Bone marrow (tissue), 2 donors: ENCODE measurements at places on chromosomes 1 and 21.

DNA sequence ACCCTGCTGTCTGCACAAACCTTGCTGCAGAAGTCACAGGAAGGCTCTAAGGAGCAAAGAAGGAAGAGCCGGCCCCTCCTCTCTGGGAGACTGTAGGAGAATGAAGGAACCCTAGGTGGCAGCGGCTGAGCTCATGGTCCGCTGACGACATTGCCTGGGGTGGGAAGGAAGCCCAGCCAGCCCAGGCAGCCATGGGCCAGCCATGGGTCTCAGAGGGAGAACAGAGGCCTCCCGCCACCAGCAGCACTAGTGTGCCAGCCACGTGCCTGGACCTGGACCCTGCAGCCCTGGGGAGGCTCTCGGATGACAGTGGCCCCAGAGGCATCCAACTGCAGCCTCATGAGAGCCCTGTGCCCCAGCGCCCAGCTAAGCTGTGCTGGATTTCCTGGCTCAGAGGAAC, 49.2 kb upstream of the POFUT2 start:
- no peak for DNase-seq

DNA sequence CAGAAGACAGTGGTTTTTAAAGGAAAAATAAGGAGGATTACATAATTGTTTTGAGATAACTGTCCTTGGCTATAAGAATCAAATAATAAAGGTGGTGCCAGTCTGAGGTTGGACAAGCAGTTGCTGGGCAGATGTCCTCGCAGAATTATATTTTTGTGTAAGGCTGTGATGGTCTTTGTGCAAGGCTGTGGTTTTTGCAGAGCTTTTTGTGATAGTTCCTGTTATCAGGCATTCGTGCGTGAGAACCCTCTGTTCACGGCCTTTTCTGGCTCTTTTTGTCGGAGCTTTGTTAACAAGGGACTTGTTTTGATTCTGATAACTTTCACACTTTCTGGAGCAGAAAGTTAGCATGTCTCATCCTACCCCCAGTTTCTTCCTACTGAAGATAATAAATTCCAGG, 33.4 kb downstream of the SH3BP5L start:
- DNase-seq: no peak

- no peak for DNase-seq
Observed at GRCh38 chr1:175150596-175151319, 41.8 kb downstream of the KIAA0040 start.

DNA sequence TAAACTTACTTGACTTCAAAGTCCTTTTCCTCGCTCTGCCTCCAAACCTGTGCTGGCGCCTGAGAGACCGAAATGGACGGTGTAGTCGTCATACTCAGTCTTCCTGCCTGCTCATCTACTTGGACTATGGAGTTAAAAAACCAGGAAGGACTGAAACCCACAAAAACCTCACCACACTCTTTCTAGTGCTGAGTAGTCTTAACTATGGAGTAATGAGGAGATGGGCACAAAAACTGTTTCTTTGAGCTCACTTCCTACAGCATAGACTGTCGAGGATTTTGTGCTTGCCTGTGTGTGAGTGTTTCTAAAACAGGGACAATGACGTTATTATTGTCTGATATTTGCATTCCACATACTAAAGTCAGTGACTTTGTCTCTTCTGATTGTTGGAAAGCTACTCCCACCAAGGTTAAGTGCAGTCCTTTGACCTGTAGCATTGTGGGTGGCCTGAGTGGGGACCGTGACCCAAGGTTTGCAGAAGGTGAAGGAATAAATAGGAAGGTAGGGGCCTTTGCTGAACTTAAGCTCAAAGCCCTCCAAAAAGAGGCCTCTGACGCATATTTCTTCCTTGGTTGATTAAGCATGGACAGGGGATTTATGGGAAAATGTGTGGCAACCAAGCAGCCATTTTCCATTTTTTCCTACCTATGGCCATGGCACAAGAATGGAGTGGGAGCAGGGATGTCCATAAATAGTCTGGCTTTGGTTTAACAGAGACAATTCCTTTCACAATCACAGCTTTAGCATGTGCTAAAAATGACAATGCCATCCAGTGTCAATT, 109.6 kb downstream of the ZBTB18 start:
- no peak for DNase-seq

DNA sequence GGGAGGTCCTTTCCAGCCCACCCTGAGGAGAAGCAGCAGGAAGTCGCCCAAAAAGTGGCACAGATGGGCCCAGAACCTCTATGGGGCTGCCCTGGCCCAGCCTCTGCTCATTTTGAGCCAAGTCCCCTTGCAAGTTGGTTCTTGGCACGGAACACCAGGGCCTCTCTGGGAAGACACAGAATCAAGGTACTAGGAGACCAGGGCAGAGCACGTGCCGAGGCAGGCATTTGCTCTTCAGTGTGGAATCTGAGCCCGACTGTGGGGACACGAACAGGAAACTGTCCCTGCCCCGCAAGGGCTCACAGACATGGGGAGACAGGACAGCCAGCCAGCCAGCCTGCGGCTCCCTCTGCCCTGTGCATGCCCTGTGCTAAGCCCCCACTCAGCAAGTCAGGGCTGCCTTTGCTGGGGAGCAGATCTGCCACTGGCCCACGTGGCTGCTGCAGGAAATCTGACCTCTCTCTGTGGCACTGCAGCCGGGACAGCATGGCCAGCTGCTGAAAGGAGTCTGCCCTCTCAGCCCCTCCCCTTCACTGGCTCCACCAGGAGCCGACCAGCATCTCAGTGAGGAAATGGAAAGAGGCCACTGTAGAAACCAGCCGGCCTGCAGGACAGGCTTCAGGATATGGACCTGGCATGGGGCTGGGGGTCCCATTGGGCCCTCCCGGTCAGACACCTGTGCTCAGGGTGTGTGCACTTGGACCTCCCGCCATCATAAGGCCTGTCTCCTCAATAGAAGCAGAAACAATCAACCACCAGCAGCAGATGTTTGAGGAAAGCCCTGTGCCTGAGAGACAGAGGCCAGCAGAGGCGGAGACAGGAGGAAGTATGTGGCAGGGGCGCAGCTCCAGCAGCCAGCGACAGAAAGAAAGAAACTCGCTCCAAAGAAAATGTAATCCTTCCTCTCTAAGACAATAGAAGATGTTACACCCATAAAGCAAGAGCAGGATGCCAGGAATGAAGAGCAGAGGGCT, 3.7 kb downstream of the ARHGEF16 start:
- DNase-seq: no peak

- no peak for DNase-seq
Observed at GRCh38 chr21:42980312-42981213, 6.2 kb downstream of the PKNOX1 start.

- DNase-seq: no peak
Observed at GRCh38 chr21:39610703-39611102, 2.0 kb upstream of the B3GALT5 start.

GRCh38 chr1:42518908-42519307, 55.8 kb downstream of the CCDC30 start:
- DNase-seq: no peak

DNA sequence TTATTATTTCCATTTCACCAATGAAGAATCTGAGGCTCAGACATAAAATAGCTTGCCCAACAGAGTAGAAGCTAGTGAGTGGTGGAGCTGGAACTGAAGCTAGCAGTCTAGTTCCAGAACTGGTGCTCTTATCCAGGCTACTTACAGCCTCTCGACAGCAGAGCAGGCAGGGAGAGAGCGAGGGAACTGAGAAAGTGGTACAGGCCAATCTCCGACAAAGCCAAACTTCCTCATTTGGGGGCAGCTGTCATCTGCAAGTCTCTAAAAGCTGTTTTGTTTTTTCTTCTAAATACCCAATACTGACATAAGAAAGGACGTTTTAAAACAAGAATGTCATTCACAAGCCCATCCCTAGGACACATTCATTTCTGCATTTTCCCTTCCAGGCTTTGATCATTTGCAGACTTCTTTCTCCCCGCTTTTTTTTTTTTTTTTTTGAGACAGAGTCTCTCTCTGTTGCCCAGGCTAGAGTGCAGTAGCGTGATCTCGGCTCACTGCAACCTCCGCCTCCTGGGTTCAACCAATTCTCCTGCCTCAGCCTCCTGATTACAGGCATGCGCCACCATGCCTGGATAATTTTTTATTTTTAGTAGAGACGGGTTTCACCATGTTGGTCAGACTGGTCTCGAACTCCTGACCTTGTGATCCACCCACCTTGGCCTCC, 20.0 kb downstream of the YIPF1 start:
- no peak for DNase-seq

DNA sequence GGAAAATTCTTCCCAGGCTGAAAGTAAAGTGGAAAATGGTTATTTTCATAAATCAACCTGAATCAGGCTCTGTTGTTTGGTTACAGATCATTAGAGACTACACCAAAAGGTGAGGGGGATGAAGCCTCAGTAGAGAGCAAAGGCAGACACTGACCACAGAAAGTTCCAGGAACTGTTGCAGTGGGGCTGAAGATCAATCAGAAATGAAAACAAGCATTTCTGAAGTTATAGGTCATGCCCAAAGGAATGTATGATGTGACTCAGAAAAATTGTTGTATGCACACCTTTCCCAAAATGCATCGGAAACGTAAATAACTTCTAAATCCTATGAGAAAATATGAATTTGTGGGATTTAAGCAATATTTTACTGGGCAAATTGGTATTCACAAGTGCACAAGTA, 63.3 kb downstream of the FYB2 start:
- no peak for DNase-seq

DNA sequence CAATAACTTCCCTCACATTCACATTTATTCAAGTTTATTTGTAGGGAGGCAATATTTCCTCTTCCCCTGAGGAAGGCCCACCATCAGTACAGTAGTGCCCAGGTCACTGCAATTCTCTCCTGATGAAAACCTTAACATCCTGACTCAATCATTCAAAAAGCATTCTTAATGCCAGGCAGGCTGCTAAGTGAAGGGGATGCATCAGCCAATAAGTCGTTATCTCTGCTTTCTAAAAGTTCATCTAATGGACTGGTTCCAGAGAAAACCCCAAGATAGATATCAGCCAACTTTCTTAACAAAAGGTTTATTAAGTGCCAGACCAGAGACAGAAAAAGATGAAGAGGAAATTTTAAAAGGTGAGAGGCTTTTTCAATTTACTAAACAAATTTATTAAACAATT, 17.3 kb downstream of the OTUD7B start:
- no peak for DNase-seq

GRCh38 chr1:234956821-234957329, 171.8 kb downstream of the TOMM20 start:
- no peak for DNase-seq

DNA sequence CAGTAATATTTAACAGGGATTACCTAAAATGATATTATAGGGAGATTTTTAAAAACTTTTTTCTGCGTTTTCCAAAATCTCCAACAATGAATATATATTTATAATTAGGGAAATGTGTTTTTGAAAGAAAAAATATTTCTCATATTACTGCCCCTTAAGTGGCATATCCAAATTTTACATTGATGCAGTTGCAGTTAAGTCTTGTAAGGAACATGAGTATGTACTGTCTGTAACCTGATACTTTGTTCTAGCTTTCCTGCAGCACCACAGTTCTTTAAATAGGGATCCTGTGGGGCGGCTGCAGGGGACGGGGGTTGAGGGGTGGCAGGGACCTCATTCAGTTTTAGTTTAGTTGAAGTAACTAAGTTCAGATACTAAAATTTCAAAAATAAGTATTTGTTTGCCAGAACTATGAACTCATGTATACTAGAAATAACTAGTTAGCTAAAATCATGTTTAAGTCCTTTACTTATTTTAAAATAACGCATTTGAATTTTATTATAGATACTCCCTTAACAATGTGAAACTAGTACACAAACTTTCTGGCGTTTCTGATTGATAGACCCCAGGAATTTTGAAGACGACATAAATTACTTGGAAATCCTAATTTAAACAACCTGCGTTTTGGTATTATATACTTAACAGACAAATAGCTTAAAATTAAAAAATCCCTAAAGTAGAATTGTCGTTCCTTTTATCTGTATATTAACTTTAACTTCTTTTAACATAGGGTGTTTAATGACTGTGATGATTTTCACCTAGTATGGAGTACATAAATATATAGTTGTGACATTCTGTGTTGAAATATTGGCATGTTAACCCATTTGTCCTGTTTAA, 639 bp upstream of the DNAJB4 start:
- peak; percentile 86 for DNase-seq

GRCh38 chr1:236351875-236352573, 42.1 kb upstream of the EDARADD start:
- DNase-seq: no peak

GRCh38 chr21:42258150-42258884, 39.4 kb downstream of the ABCG1 start:
- peak; percentile 43 for DNase-seq

DNA sequence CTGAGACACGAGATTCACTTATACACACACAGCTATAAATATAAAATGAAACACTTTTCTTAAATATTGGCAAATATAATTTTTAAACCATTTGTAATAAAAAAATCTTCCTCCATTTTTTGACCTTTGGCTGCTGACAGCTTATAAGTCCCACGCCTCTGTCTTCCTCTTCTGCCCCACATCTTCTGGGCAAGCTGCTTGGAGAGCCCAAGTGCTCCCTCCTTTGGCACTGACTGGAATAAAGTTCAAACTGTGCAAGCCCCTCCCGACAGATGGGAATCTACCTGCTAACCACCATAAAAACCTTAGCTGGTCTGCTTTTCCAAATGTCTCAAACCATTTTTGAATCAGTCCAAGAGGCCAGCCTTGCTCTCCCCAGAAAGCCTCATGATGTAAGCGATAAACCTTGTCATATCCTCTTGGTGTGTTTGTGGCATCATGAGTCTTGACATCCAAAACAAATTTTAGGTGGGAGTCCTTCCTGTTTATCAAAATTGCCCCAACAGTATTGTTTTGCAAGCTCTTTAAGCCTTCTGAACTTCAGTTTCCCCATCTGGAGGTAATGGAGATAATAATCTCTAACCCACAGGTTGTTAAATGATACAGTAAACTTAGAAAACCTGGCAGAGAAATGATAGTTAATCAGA, 99.8 kb downstream of the SNX7 start:
- DNase-seq: no peak

DNA sequence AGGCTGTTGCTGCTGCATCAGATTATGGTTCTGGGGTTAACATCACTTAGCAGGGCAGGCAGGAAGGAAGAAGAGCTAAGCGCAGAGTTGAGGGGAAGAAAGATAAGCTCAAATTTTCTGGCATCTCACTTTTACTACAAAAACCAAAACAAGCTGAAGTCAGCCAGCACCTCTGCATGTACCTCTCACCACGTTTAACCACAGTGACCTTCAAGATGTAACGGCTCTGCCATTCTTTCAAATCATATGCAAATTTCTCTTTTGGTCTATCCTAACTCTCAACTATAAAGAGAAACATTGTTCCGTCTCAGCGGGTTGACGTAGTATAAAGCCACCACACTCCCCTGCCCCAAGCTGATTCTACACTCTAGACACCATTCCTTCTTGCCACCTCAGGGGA, 154.4 kb downstream of the OMA1 start:
- no peak for DNase-seq
